ENCODE measurements at places on chromosomes 3 and 15. TPM values are rescaled to one million over a fixed set of nuclear protein-coding genes. Genes with fewer than 3 reads are reported as not detected.

GRCh38 chr3:18739099-18739433 lies 313.9 kb upstream of the SATB1 start:
- DNase-seq, result no peak
- H3K4me1 ChIP-seq, result no peaks in the 10 kb centered on the region
- H3K4me3 ChIP-seq, result no peak overlapping the region
- no peaks in the 10 kb centered on the region for H3K27me3 ChIP-seq

GRCh38 chr3:182220471-182220870 lies 508.7 kb downstream of the SOX2 start:
- no peaks in the 10 kb centered on the region for H3K4me1 ChIP-seq
- H3K27me3 ChIP-seq, result no peaks in the 10 kb centered on the region
- no peaks in the 10 kb centered on the region for H3K36me3 ChIP-seq
- H3K4me3 ChIP-seq, result no peak overlapping the region
- no peak for DNase-seq

DNA sequence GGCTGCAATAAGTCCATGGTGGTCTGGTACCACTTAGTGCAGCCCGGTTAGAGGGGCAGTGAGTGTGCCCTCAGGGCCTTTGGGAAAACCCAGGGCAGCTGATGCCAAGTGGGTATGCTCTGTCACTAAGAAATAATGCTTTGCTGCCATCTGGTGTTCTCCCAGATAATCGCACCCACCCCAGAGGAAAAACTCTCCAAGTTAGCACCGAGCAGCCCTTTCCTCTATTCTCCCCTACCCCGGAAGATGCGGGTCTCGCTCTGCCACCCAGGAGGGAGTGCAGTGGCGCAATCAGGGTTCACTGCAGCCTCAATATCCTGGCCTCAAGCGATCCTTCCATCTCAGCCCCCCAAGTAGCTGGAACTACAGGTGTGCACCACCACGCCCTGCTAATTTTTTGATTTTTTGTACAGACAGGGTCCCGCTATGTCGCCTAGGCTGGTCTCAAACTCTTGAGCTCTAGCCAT lies 21.3 kb upstream of the DAPK2 start:
- H3K27me3 ChIP-seq, result no peaks in the 10 kb centered on the region
- no peak overlapping the region for H3K4me3 ChIP-seq
- peaks cover 26% of the 10 kb centered on the region for H3K4me1 ChIP-seq
- H3K36me3 ChIP-seq, result no peaks in the 10 kb centered on the region

GRCh38 chr3:16307832-16308531 lies 43.0 kb downstream of the OXNAD1 start:
- peaks cover 20% of the 10 kb centered on the region for H3K4me1 ChIP-seq
- H3K4me3 ChIP-seq, result no peak overlapping the region
- no peaks in the 10 kb centered on the region for H3K27me3 ChIP-seq
- no peak overlapping the region for H3K27ac ChIP-seq
- H3K36me3 ChIP-seq, result peaks cover 4% of the 10 kb centered on the region

GRCh38 chr3:132593947-132594323 lies 3.1 kb upstream of the ACKR4 start:
- peaks cover 5% of the 10 kb centered on the region for H3K4me1 ChIP-seq
- H3K27me3 ChIP-seq, result no peaks in the 10 kb centered on the region
- H3K36me3 ChIP-seq, result peaks cover 1% of the 10 kb centered on the region
- no peak for DNase-seq

DNA sequence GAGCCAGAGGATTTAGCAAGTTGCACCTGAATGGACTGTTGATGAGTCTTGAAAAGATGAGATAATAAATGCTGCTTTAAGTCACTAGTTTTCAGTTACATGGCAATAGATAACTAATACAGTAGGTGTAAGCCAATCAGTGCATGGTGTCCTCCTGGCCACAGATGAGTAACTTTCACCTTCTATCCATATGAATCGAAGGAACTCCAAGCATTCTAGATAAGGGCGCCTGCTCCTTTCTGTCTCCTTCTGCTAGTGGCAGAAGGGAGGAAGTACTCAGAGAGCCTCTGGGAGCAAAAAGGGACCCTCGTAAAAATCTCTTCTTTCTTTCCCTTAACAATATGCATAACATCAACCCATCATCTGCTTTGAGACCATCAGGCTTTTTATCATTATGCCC lies 37.3 kb downstream of the TM6SF1 start:
- no peak overlapping the region for H3K4me3 ChIP-seq
- H3K4me1 ChIP-seq, result no peaks in the 10 kb centered on the region
- no peak overlapping the region for H3K27ac ChIP-seq
- no peaks in the 10 kb centered on the region for H3K27me3 ChIP-seq
- no peak for DNase-seq

GRCh38 chr15:75353604-75354003 lies 6.8 kb downstream of the NEIL1 start:
- no peak overlapping the region for H3K4me3 ChIP-seq
- H3K27me3 ChIP-seq, result no peaks in the 10 kb centered on the region
- H3K36me3 ChIP-seq, result peaks cover 39% of the 10 kb centered on the region
- no peak for DNase-seq

- H3K4me3 ChIP-seq, result no peak overlapping the region
- no peak for DNase-seq
- H3K36me3 ChIP-seq, result no peaks in the 10 kb centered on the region
- no peaks in the 10 kb centered on the region for H3K27me3 ChIP-seq
- H3K4me1 ChIP-seq, result no peaks in the 10 kb centered on the region
Observed at GRCh38 chr15:50028326-50028725, 90.7 kb downstream of the ATP8B4 start.

STRA6 gene
- not detected for total RNA-seq
